ENCODE measurements at places on chromosomes 7 and 10.

GRCh38 chr10:22466763-22467334 lies 121.6 kb downstream of the SPAG6 start:
- DNase-seq: no peak

- peak; percentile 43 for DNase-seq
These were observed 811 bp upstream of the ARHGAP12 start for GRCh38 chr10:31929261-31930022.

DNA sequence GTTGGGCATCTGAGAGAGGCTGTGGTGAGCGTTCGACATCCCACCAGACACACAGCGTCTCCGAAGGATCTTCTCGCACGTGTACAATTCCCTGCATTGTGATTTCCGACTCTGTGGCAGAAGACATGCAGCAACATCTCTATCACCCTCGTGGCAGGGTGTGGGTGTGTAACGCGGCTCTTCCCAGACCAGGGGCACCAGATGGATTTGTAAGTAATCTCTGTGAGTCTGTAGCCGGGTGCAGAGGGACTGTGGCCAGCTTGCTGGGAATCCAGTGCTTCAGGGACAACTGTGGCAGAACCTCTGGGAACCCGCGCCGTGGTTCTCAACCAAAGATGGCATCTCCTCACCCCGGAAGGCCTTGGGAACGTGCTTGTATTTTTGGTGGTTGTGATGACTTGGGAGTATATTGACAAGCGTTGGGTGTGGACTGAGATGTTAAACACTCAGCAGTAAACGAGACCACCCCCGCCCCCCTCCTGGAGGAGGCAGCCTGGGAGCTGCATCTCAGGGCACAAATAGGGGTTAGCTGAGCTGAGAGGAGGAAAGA lies 21.2 kb downstream of the FOXL3 start:
- no peak for DNase-seq

GRCh38 chr7:21966271-21966670 lies 20.6 kb upstream of the CDCA7L start:
- no peak for DNase-seq

GRCh38 chr7:111591-111990 lies 80.8 kb upstream of the FAM20C start:
- DNase-seq: no peak

DNA sequence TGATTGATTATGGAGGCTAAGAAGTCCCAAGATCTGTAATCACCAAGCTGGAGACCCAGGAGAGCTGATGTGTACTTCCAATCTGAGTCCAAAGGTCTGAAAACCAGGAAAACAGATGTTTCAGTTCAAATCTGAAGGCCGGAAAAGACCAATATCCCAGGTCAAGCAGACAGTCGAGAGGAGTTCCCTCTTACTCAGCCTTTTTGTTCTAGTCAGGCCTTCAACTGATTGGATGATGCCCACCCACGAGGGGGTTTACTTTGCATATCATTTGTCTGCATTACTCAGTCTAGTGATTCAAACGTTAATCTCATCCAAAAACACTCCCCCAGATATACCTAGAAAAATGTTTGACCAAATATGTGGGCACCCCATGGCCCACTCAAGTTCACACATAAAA lies 7.4 kb upstream of the ARID5B start:
- no peak for DNase-seq

GRCh38 chr7:78149787-78150186 lies 351.2 kb downstream of the PHTF2 start:
- no peak for DNase-seq

DNA sequence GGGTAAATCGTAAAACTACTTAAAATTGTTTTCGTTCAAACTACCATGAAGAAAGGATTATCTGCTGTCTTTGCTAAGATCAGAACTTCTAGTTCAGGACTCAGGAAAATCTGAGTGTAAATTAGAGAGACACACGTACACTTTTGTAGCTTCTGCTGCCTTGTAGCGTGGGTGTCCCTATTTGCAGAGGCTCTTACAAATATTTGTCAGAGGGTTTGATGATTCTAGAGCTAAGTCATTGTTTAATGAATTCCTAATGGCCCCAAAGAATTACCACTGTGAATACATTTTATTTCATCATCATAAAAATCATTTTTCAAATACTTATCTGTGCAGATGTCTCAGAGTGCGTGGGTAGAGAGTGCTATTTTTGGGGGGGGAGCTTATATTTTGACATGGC lies 314.9 kb downstream of the LRMDA start:
- DNase-seq: no peak

DNA sequence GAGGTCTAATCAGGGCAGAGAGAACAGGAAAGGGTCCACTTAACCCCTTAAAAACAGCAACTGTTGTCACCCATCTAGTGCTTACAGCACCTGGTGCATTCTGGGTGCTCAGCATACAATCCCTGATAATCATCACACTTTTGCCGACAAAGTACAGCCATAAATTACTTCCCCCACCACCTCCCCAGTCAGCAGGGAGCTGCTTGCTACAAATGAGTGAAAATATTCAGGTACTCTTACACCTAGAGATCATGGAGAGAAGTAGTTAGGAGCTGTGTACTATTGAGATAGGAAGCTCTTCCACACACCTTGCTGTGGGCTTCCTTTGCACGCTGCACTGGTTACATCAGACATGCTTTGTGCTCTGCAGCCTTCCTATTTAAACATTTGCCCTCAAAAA lies 723.5 kb upstream of the GALNT17 start:
- DNase-seq: no peak

DNA sequence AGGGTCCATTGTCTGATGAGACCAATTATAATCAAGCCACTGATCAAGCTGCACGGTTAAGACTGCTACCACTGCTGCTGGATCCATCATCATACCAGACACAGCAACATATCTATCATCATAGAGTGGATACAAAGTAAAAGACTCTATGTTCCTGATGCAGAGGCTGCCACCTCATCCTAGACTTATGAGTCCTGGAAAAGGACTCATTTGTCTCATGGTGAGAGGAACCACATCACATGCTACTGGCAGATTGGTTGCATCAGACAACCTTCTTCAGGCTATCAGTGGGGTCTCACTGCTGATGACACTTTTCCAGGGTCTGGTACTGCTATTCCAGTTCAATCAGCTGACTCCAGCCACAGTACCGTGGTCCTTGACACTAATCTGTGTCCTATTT lies 79.0 kb downstream of the ABI1 start:
- DNase-seq: no peak

DNA sequence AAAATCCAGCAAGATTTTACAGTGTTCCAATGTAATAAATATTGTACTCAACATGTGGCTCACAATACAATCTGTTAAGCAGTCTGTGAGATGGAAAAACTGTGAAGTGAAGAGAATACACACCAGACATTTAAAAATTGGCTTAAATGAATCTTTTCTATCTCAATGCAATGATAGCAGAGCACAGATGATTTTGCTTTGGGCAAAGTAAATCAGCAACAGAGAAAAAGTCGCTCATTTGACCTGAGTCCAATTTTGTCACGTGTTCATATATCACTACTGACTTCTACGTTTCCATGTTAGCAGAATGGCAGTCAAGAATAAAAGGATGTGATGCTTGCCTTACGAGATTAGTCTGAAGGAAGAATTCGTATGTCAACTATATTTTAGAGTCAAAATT lies 506.7 kb downstream of the POM121L12 start:
- DNase-seq: no peak

GRCh38 chr10:111101796-111102195 lies 25.0 kb downstream of the ADRA2A start:
- DNase-seq: no peak

DNA sequence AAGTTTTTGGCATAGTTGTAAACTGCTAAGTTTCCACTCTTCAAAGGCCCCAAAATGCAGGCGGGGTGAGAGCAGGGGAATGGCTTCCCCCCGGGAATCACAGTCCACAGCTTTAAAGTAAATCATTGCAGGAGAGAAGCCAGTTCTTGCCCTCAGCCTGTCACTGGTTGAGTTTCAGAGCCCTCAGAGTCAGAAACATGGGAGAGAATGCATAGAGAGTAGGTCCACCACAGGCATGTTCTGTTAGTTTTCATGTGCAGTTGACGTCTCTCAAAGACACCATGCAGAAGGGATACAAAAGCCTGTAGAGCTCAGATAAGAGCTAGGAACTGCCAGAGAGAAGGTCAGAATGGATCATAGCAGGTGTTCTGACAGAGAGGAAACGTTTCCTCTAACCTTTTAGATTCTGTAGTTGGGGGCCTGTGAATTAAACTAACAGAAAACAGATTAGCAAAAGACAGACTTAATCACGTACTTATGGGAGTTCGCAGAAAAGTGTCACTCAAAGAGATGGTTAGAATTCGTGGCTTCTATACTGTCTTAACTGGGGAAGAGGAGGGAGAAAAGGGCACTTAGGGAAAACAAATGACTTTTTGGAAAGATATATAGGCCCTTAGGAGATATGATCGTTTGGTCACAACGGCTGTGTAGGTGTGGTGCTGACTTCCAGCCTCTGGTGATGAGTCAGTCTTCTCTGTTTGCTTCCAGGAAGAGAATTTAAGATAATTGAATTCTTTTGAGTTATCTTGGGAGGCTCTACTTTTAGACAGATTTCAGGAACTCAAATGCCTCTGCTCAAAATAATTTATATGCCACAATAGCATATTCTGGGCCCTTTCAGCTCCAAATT lies 48.0 kb upstream of the MSRB2 start:
- DNase-seq: no peak

- no peak for DNase-seq
These were observed 494.6 kb upstream of the KLF6 start for GRCh38 chr10:4279655-4280054.

- DNase-seq: no peak
These were observed 63.8 kb upstream of the SMNDC1 start for GRCh38 chr10:110368556-110368955.

DNA sequence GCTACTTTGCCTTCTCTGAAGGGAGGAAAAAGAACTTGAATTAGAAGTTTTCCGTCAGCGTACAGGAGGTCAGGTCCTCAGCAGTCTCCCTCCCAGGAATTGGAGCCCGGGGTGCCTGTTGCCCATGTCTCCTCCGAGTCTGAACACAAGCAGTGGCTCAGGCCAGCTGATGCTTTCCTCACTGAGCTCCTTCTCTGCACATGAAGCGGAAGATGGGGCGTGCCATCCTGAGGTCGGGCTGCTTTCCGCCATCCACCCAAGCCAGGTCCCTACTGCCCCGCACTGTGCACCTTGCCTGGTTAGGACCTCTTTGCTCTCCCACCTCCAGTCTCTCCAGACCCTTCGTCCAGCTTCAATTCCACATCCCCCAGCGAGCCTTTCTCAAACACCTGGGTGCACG lies 237.5 kb downstream of the CELF2 start:
- no peak for DNase-seq
